ENCODE measurements at places on chromosomes 7 and 10.

- DNase-seq = no peak
Measured at GRCh38 chr10:42952349-42952748, 124.5 kb upstream of the RET start.

GRCh38 chr7:93013446-93014061, 104.2 kb downstream of the SAMD9 start:
- DNase-seq = no peak

DNA sequence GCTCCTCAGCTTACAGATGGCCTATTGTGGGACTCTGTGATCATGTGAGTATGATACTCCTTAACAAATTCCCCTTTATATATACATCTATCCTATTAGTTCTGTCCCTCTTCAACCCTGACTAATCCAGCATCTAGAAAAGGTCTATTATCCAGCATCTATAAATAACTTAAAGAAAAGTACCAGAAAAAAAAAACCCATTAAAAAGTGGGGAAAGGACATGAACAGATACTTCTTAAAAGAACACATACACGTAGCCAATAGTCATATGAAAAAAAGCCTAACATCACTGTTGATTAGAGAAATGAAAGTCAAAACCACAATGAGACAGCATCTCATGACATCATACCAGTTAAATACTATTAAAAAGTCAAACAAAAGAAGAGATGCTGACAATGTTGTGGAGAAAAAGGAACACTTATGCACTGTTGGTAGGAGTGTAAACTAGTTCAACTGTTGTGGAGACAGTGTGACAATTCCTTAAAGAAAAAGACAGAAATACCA, 549.5 kb upstream of the GRM3 start:
- DNase-seq = no peak

- no peak for DNase-seq
Measured at GRCh38 chr10:14665304-14665703, 109.4 kb downstream of the FAM107B start.

- DNase-seq = no peak
Measured at GRCh38 chr7:152587366-152587765, 88.6 kb downstream of the XRCC2 start.

- no peak for DNase-seq
Measured at GRCh38 chr7:105376908-105377533, 11.7 kb downstream of the SRPK2 start.

DNA sequence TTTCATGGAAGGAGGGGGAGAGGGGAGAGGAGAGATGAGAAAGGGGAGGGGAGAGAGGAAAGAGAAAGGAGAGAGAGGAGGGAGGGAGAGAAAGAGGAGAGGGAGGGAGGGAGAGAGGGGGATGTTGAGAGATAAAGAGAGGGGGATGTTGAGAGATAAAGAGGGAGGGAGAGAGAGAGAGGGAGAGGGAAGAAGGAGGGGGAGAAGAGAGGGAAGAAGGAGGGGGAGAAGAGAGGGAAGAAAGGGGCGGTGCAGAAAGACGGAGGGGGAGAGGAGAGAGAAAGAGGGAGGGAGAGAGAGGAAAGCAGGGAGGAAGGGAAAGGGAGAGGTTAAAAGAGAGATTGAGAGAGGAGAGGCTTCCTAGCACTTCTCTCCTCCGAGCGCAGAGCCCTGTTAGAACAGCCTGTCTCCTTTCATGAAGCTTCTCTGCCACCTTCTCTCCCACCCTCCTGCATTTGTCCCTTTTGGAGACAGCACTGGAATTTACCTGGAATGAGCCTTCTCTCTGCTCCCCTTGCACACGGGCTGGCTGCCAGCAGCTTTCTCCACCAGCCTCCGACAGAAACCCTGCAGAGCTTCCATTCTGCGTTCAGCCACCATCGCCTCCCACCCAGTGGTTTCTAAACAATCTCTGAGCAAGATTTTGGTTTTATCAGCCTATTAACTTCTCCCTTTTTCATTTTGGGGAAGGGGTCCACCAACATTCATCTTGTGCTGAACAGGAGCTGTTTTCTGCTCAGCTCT, 74.0 kb upstream of the CARD11 start:
- peak; percentile 23 for DNase-seq

DNA sequence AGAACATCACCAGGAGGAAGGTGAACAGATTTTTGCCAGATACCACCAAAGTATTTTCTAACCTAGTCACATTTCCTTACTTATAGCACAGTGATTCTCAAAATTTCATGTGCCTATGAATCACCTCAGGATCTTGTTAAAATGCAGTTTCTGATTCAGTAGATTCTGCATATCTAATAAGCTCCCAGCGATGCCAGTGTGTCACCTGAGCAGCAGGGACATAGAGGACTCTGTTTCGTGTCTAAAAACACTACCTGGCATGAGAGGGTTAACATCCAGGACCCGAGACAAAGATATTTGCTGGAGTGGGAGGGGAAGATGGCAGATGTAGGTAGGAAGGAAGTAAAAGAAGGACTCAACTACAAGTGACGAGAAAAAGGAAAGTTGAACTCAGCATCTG, 252.1 kb upstream of the KMT2E start:
- no peak for DNase-seq

GRCh38 chr7:151251328-151251688, 2.8 kb upstream of the SMARCD3 start:
- no peak for DNase-seq

DNA sequence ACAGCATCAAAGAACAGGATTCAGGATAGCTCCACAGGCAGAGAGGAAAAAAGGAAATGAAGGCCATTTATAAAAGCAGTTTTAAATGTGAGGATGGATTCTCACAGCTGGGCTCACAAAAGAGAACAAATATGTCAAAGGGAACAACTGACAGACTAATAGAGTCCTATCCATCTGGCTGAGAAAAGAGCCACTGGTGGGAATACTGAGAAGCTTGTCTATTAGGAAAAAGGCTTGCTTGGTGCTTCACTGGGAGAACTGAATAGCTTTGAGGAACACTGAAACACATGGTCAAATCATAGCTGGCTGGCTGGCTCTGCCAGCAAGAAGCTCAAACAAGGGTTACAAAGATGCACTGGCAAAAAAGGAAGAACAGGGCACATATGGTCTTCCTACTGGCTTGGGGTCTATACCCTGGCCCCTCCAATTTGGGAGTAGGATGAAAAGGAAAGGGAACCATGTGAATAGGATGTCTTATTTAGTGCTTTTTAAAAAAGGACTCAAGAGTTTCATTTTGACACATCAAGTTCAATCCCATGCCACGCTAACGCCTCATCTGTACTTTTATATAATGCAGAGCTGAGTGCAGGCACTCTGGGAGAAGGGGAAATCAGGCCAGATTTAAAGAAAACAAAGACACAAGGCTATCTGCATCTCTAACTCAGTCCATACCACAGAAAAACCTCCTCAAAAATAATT, 44.8 kb upstream of the KCNIP2 start:
- DNase-seq = no peak

GRCh38 chr10:76205361-76205760, 773.9 kb downstream of the LRMDA start:
- no peak for DNase-seq

GRCh38 chr7:117010375-117011133, 57.3 kb downstream of the ST7 start:
- no peak for DNase-seq

GRCh38 chr10:34821587-34822585, 6.8 kb upstream of the PARD3 start:
- DNase-seq = no peak

GRCh38 chr10:92571649-92572048, 2.2 kb downstream of the IDE start:
- no peak for DNase-seq

DNA sequence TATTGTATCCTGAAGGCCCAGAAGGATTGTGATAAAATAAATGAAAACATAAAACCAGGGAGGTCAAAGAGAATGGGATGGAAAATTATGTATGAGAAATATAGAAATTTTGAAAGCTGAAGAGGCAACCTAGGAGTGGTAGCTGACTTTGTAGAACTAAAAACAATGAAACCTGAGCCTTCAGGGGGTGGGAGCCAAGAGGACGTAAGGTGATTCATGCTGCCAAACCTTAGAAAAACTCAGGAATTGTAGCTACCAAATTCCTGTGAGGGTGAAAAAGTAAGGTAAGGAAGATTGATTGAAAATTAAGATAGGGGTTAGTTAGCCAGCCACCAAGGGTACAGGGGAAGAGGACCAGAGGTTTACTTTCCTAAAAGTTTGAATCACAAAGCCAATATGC, 213.2 kb downstream of the KCND2 start:
- DNase-seq = no peak

- DNase-seq = no peak
Measured at GRCh38 chr10:54284526-54285193, 516.4 kb downstream of the PCDH15 start.

DNA sequence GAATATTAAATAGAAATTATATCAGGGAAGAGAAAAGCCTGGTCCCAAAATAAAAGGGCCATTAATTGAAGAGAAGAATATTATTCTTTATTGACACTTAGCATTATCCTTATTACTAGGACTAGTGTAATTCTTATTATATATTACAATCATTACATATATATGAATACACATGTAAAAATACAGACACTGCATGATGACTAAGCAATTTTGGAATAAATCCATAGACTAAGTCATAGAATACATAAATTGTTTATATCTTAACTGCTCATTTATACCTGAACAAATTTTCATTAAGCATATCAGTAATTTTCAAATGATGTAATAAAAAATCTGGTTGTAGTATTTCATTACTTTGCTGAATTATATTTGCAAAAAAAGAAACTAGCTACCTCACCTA, 29.7 kb upstream of the SLC13A1 start:
- no peak for DNase-seq

GRCh38 chr7:132740176-132740575, 163.9 kb upstream of the PLXNA4 start:
- no peak for DNase-seq

GRCh38 chr7:85693326-85693725, 506.5 kb upstream of the SEMA3D start:
- no peak for DNase-seq

- no peak for DNase-seq
Measured at GRCh38 chr10:1961989-1962388, 224.7 kb upstream of the ADARB2 start.

GRCh38 chr10:114239117-114239993, at the start of gene VWA2:
VWA2 (plus strand) TSS chr10:114239254; CDS start chr10:114248714, 9,460 bp downstream.
- DNase-seq = peak; percentile 13

GRCh38 chr10:120052964-120053702, 160.6 kb downstream of the SEC23IP start:
- no peak for DNase-seq

- no peak for DNase-seq
Measured at GRCh38 chr10:70693619-70694335, 21.5 kb downstream of the ADAMTS14 start.

DNA sequence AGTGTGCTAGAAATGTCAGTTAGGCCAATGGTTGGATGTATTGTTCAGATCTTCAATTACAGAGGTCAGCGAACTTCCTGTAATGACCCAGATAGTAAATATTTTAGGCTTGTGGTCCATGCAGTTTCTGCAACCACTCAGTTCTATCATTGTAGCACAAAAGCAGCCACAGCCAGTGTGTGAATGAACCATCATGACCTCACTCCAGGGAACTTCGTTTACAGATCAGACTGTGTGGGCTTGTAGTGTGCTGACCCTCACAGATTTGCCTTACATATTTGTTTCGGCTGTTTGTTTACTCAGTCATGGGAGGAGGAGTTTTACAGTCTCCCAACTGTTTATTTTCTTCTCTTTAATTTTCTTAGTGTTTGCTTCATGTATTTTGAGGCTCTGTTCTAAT, 55.4 kb downstream of the LANCL2 start:
- no peak for DNase-seq

DNA sequence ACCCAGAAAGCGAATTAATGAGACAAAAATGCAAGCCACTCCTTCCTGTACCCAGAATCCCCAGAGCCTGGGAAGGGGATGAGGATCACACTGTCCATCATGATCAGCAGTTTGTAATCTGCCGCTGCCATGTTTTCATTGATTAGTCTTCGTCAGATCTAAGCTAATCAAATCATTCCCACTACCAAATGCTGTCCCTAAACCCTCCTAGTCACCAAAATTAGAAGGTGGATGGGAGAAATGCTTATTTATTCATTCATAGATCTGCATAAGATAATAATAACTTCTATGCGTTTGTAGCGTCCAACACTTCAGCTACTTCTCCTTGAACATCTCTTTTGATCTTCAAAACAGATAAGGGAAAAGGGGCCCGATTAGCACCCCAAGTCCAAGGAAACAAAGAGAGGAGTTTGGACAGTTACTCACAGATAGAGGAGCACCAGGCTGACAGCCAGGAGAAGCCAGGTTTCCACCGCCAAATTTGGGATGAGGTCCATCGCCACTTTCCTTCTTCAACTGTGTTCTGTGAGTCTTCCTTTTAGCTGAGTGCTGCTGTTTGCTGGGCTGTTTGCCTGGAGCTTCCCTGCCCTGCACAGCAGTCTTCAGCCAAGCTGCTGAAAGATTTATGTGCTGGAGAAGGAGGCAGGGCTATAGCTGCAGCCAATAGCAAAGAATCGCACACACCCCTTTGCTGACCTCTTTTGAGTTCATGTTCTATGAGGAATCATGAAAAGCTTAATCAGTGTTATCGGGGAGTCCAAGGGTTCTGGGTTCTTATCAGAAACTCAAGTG, at the start of gene CYP3A5:
Gene CYP3A5 (minus strand): TSS at position 597 of the 792 bp plus-strand sequence. CDS start 100 bp downstream, at position 497.
- no peak for DNase-seq

DNA sequence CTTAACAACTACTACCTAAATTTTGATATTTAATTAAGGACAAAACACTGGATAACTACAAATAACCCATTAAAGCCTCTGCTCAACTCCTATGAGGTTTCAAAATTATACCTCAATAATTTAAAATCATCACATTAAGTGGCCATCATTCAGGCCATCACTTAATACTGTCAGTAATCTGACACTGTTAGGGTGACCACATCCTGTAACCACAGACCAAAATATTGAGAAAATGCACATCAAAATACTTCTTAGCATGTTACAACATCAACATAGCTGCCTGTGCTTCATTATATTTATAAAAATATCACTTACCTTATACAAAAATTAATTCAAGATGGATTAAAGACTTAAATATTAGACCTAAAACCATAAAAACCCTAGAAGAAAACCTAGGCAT, 23.3 kb downstream of the SEM1 start:
- no peak for DNase-seq

- DNase-seq = no peak
Measured at GRCh38 chr7:45484094-45484493, 90.1 kb upstream of the ADCY1 start.

GRCh38 chr7:121500360-121501058, 104.4 kb upstream of the FAM3C start:
- DNase-seq = no peak

DNA sequence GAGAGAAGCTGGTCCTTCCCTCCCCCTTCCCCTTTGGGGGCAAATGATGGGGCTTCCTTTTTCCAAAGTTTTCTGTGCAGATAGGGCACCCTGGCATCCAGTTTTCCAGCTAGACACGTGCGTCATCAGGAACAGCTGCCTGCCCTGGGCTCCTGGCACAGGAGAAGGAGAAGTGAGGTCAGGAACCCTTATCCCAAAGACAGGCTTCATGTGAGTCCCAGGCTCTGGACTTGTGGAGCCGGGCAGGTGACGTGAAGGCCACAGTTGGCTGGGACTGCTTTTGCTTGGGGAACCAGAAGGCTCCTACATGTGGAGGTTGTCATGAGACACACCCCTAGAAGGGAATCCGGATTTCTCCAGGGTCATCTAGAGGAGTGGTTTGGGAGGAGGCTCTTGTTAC, 66.5 kb downstream of the RBM20 start:
- no peak for DNase-seq
